ENCODE measurements at places on chromosomes 4 and X. TPM values are rescaled to one million over a fixed set of nuclear protein-coding genes. Genes with fewer than 3 reads are reported as not detected.

DNA sequence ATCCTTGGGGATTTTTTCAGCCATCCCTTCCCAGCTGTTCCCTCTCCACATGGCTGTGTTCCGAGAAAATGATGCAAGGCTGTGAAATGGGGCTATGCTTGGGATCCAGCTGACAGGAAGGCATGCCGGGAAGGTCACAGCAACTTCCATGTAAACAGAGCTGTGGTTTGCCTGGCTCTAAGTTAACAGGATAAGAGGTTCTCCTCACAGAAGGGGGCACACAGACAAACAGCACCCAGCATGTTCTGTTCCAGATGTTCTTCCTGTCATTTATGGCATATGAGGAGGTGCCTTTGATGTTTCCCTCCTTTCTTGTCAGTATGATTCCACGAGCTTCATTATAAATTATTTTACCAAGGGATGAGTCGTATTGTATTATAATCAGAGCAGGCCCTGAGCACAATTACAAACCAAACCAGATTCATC is 220.7 kb downstream of the ANTXR2 start:
- H3K27me3 ChIP-seq: no peaks in the 10 kb centered on the region
- peak overlapping the region; percentile 19 for H3K27ac ChIP-seq
- H3K36me3 ChIP-seq: no peaks in the 10 kb centered on the region
- no peak overlapping the region for H3K4me3 ChIP-seq
- H3K4me1 ChIP-seq: peaks cover 21% of the 10 kb centered on the region
- DNase-seq: peak; percentile 18

DNA sequence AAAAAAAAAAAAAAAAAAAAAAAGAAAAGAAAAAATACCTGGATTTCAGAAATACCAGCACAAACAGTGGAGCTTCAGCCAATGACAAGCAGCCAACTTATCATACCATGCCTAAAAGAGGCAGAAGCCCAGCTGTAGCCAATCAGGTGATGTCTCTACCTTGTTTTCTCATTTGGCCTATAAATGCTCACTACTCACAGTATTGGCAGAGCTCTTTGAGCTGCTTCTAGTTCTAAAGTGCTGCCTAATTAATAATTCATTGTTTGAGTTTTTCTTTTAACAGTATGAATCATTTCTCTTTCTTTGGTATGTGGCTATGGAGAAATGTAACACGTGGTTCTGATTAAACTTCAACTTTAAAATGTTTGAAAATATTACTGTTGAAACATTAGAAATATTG is 188.8 kb upstream of the TECRL start:
- no peaks in the 10 kb centered on the region for H3K36me3 ChIP-seq
- no peak for DNase-seq
- H3K27ac ChIP-seq: no peak overlapping the region
- no peaks in the 10 kb centered on the region for H3K27me3 ChIP-seq
- H3K4me3 ChIP-seq: no peak overlapping the region
- H3K4me1 ChIP-seq: no peaks in the 10 kb centered on the region

GRCh38 chr4:166657261-166657660 is 577.0 kb downstream of the SPOCK3 start:
- no peak for DNase-seq
- H3K4me3 ChIP-seq: no peak overlapping the region
- H3K27me3 ChIP-seq: no peaks in the 10 kb centered on the region
- H3K36me3 ChIP-seq: no peaks in the 10 kb centered on the region

NUDT10 gene
- not detected for total RNA-seq

CTSO gene
- total RNA-seq: 11.2 TPM
